Kasumi-1 (cell line): ENCODE measurements at places on chromosomes 6 and 20.

DNA sequence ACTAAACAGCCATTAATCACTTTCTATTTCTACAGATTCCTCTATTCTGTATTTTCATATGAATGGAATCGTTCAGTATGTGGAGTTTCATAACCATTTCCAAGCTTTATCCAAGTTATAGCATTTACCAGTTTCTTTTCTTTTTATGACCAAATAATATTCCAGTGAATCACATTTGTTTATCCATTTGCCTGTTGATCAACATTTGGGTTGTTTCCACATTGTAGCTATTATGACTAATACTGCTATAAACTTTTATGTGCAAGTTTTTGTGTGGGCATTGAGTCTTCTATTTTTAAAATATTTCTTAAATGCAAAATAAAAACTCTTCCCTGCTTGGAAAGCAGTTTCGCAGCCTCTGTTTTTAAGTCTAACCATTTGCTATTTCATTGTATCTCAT is 336.4 kb upstream of the OPRM1 start:
- no peak for DNase-seq

DNA sequence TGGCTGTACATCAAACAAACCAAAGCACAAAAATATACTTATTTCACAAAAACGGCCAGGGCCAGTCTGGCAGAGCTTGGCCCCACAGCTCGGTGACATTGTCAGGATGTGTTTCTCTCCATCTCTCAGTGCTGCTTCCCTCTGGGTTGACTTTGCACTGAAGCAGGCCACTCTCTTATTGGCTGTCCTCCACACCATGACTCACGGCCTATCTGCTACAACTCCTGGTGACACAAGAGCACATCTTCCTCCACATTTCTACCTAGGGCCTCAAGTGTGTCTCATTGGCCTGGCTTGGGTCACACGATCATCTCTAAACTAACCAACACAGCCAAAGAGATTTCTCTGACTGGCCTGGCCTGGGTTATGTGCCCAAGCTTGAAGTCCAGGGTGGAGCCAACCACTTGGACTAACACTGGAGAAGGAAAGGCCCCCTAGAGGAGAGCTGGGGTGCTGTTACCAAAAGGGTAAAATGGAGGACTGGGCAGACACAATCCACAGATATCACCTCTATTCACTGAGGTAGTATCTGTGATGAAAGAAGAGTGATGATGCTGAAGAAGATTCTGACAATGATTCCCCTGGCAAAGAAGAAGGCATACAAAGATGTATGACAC is 159.8 kb upstream of the TSHZ2 start:
- no peak for DNase-seq

- DNase-seq, result no peak
Observed at GRCh38 chr6:23851522-23851921, 274.5 kb upstream of the NRSN1 start.

DNA sequence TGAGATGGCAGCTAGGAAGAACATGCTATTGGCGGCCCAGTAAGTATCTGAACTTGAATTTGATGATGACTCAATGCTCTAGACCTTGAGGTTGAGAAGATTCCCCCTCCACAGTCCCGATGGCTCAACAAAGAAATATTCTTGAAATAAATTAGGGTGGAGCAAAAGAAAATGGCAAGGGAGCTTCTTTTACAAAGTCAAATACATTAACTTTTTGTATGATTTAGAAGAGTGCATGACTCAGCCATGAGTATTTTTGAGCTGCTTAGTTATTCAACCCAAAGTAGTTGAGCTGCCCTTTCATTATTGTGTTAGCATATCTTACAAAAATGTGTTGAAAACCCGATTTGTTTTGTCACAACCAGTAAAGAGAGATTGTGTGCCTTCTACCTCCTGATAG is 7.6 kb downstream of the TFAP2C start:
- no peak for DNase-seq

GRCh38 chr6:157143890-157144798 is 179.2 kb downstream of the TMEM242 start:
- DNase-seq, result no peak

GRCh38 chr6:132526461-132526860 is 11.6 kb upstream of the TAAR9 start:
- no peak for DNase-seq

DNA sequence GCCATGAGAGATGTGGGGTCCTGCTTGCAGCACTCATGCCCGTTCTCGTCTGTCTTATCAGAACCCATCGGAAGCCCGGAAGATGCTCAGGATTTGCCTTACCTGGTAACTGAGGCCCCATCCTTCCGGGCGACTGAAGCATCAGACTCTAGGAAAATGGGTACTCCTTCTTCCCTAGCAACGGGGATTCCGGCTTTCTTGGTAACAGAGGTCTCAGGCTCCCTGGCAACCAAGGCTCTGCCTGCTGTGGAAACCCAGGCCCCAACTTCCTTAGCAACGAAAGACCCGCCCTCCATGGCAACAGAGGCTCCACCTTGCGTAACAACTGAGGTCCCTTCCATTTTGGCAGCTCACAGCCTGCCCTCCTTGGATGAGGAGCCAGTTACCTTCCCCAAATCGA is 8.3 kb downstream of the PI16 start:
- peak; percentile 95 for DNase-seq

GRCh38 chr6:166449036-166449435 is 66.3 kb upstream of the MPC1 start:
- no peak for DNase-seq

GRCh38 chr6:114055349-114055748 is 84.4 kb upstream of the HDAC2 start:
- no peak for DNase-seq

GRCh38 chr6:123022975-123023374 is 26.9 kb downstream of the CLVS2 start:
- DNase-seq, result peak; percentile 33

DNA sequence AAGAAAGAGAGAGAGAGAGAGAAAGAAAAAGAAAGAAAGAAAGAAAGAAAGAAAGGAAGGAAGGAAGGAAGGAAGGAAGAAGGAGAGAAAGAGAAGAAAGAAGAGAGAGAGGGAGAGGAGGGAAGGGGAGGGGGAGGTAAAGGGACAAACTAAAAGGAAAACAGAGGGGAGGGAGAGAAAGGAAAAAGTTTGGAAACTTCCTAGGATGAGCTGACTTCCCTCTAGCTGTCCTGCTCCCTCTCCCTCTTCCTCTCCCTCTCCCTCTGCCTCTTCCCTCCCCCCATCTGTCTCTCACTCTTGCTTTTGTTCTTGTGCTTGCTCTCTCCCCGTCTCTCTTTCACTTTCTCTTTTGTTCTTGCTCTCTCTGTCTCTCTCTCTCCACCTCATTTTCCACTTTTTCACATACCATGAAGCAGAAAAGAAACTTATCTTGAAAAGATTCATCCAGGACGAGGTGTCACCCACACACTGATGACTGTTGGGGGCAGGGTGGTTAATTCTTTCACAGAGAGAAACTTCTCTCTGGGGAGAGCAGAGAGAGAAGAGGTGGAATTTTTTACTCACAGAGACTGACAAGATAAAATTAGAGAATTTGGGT is 56.4 kb upstream of the DUSP22 start:
- DNase-seq, result no peak

GRCh38 chr20:39632176-39632575 is 670.0 kb downstream of the DHX35 start:
- no peak for DNase-seq

- DNase-seq, result no peak
Observed at GRCh38 chr6:28615955-28616747, 90.5 kb downstream of the GPX5 start.

GRCh38 chr6:100612094-100612493 is 147.4 kb upstream of the SIM1 start:
- DNase-seq, result no peak

DNA sequence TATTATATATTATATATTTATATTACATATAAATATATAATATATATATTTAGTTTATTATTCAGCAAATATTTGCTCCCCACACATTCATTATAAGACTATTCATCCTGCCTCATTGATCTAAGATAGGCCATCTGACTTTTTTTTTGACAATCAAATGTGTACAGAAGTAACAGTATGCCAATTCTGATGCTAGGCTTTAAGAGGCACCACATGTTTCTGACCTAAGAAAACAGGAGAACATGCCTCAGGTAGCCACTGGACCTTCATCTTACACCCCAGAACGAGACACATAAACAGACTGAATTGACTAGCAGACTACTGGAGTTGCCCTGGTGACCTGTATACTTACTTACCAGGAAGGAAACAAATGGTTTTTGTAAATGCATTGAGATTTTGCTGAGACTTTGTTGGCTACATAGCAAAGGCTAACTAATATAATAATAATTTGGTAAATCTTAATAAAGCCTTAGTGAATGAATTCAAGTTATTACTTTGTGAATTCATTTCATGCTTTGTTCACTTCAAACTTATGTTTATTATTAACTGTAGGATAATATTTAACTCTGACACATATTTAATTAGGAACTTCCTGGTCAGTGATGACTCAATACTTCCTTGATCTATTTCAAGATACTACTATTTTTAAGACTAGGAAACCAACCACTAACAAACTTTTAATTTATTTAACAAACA is 13.4 kb upstream of the MYO6 start:
- no peak for DNase-seq

DNA sequence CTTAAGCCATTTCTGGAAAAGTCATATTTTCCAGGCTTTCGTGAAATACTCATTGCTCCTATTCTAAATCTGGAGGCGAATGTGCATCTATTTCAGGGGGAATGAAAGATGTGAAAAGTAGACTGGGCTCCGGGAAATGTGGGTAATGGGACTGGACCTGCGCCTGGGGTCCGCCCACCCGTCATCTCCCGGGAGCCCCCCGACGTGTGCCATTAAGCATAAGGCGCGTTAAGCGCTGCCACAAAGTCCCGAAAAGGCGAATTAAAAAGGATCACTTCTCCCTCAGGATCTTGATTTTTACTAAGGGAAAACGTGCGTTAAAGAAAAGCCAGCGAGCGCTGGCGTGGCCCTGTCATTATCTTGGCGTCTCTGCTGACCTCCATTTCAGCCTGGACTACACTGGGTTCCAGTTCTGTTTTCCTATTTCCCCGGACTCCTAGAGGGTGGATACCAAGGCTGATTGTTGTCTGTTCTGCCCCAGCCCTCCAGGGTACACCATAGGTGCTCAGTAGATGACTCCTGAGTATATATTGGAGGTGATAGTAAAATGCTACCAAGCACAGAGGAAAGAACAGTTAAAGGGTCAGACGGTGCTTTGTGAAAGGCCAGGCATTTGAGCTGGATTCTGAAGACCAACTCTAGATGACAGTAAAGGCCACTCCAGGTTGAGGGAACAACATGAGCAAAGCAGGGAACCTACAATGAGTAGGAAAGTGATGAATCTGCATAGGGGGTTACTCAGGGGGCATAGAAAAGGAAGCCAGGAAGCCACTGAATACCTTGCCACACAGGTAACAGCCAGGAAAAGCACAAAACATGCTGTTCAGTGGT is 89.2 kb upstream of the ARID1B start:
- no peak for DNase-seq

- no peak for DNase-seq
Observed at GRCh38 chr6:169589293-169589692, 112.5 kb downstream of the WDR27 start.

DNA sequence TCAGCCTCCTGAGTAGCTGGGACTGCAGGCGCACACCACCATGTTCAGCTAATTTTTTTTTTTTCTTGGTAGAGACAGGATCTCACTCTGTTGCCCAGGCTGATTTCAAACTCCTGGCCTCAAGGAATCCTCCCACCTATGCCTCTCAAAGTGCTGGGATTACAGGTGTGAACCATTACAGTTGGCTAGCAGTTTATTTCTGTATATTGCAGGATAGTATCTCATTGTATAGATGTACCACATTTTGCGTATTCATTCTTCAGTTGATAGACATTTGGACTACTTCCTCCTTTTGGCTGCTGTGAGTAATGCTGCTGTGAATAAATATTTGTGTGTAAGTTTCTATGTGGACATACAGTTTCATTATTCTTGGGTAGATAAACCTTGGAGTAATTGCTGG is 32.9 kb downstream of the ASXL1 start:
- DNase-seq, result peak; percentile 61

DNA sequence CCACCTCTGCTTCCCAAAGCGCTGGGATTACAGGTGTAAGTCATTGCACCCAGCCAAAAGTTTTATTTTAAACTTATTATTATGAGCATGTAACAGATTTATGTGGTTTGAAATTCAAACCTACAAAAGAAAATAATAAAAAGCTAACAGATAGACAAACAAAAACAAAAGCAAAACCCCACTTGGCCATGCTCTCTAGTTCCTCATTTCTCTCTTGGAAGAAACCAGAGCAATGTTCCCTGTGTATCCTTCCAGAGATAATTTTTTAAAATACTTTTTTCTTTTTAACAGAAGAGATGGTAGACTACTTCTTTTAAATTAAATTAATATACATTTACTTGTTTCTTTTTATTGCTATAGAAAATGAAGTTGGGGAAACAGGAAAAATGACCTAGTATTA is 28.0 kb upstream of the SLC17A3 start:
- no peak for DNase-seq

GRCh38 chr6:53648184-53648943 is 17.2 kb downstream of the KLHL31 start:
- DNase-seq, result no peak

GRCh38 chr6:146422789-146423375 is 120.8 kb upstream of the RAB32 start:
- DNase-seq, result peak; percentile 22

- peak; percentile 32 for DNase-seq
Observed at GRCh38 chr20:48722737-48723191, 105.0 kb downstream of the PREX1 start.

DNA sequence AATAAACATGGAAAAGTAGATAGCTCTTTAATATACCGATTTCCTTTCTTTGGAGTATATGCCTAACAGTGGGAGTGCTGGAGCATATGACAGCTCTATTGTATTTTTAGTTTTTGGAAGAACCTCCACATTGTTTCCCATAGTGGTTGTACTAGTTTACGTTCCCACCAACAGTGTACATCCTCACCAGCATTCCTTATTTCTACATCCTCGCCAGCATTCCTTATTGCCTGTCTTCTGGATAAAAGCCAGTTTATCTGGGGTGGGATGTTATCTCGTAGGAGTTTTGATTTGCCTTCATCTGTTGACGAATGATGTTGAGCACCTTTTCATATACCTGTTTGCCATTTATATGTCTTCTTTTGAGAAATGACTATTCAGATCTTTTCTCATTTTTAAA is 2.6 kb downstream of the MICA start:
- no peak for DNase-seq

GRCh38 chr6:130409418-130410100 is 43.7 kb downstream of the TMEM200A start:
- no peak for DNase-seq

DNA sequence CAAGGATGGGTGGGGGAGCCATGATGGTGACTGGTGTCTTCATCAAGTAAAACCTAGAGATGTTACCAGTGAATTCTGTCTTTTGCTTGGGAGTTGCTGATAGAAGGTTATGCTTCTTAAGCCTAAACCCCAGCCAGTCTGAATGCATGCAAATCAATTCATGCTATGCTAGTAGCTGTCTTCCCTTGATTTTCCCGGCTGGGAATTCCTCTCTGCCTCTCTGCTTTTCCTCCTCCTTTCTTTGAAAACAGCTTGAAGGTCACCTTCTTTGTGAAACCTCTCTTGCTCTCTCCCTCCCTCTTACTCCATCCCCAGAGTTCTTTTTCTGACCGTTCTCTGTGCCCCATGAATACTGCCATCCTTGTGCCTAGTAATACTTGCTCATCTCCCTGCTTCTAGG is 58.9 kb downstream of the TMEM200A start:
- DNase-seq, result no peak

GRCh38 chr6:14638906-14639761 is 521.6 kb downstream of the CD83 start:
- DNase-seq, result peak; percentile 57
